ENCODE measurements at places on chromosomes 2 and 18. TPM values are rescaled to one million over a fixed set of nuclear protein-coding genes. Genes with fewer than 3 reads are reported as not detected.

SRSF7 gene
- total RNA-seq, result 257 TPM

SCN1A gene
- not detected for total RNA-seq

ARHGAP28 gene
- total RNA-seq, result not detected

ALPG gene
- total RNA-seq, result not detected

SRD5A2 gene
- total RNA-seq, result not detected

LYG1 gene
- 2.8 TPM for total RNA-seq

DSG4 gene
- not detected for total RNA-seq

PLA2R1 gene
- total RNA-seq, result not detected

All from T-helper 1 cell treated with Interleukin-12 subunit alpha and Interleukin-12 subunit beta and Interleukin-4 antibody, amounts not matched to agents 30 ng/mL and 1 ng/mL, for 36 hours (primary cell).